ENCODE measurements at places on chromosomes 11 and 22.

DNA sequence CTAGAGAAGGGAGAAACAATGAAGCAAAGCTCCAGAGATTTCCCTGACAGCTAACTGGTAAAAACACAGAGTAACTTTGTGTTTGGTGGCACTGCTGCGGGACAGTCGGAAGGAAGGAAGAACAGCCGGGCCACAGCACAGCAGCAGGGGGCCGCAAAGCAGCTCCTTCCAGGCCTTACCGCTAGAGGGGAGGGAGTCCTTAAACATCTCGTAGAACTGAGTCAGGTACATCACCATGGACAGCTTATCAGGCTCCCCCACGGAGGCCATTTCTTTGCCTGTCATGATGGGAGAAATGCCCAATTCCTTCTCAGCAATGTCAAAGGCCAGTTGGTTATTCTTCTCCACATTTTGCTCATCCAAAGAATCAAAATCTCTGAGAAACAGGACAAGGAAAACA lies 114.6 kb upstream of the BID start:
- no peak for DNase-seq

- no peak for DNase-seq
These were observed 89.3 kb downstream of the GRIA4 start for GRCh38 chr11:105699203-105699602.

GRCh38 chr11:65787649-65788622 lies 1.1 kb downstream of the OVOL1 start:
- DNase-seq: peak; percentile 57

GRCh38 chr11:8760896-8761295 lies 78.3 kb downstream of the RPL27A start:
- DNase-seq: peak; percentile 50

DNA sequence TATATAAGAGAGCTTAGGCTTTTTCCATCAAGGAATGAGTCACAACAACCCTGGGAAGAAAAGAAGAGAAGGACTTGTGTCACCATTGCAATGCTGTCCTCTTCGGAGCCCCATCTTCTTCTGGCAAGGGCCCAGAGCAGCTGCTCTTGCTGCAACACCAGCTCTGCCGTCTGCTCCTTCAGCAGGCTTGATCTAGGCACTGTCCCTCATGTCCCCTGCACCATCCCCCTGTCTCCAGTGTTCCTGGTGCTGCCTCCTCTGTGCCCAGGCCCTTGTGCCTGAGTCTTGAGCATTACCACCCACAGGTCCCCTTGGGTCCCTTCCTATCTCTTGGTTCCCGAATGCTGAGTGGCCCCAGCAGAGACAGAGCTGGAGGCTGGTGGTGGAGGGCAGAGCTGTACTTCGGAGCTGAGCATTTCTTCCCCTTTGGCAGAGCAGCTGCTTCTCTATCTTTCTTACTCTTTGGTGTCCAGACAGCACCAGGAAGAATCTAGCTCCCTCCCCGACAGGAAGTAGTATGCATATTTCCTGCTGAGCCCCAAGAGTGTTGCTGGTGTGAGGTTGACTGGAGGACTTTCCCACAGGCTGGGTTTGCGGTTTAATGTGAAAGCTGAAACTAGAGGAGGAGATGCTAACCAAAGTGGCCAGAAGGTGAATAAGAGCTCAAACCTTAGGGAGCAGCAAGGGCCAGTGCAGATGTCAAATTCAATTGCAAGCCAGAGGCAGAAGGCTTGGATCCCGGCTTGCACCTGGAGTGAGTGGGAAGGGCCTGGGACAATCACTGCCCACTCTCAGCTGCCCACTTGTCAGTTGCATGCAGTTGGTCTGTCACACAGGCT lies 27.8 kb downstream of the WEE1 start:
- DNase-seq: peak; percentile 83

GRCh38 chr22:22882033-22882717 lies 5.4 kb upstream of the IGLL5 start:
- peak; percentile 81 for DNase-seq

DNA sequence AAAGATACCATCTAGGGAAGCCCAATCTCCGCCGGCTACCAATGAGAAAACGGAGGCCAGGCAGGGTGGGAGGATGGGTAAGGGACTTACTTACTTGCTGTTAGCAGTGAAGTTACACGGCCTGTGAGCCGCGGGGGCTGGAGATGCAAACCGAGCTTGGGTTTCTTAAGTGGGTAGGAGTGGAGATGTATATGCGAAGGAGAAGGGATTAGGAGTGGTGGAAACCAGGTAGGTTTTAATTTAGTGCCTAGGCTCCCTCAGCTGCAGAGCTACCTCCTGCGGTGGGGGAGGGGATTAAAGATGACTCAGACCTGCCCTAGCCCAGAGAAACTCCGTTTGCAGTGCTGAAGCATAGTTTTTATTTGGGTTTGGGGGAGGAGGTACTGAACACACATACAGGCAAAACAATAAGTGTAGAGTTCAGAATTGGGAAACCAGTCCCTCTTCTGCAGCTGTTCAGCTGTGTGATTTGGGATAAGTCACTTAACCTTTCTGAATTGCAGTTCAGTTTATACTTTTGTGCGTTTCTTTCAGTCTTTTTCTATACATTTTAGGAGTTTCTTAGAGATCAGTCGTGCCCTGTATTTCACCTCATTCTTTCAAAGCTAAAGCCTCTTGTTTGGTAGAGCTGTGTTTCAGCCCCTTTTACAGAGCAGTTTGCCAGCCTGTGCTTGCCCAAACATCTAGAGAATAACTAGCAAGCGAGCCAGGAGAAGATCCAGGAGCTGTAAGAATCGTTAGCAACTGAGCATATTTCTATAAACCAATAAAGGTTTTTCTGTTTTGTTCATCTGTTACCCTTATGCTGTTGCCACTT lies 596 bp upstream of the TNRC6B start:
- no peak for DNase-seq

- DNase-seq: peak; percentile 30
These were observed 72.0 kb upstream of the IGLL5 start for GRCh38 chr22:22815397-22816170.

DNA sequence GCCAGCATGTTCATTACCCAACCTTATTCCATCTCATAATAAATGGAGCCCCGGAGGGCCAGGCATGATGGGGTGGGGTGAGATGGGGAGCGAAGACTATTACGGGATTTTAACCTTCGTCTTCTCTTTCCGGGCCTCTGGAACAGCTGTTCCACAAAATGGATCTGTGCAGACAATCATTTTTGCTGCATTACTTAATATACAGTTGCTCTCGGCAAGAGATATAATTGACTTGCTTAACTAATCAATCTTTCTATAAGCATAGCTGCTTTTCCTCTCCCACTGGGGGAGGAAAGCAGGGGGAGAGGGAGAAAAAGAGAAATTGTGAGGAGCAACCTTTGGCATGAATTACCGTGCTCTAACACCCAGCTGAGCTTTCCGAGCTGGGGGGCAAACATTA lies 440.4 kb downstream of the BUD13 start:
- DNase-seq: no peak

DNA sequence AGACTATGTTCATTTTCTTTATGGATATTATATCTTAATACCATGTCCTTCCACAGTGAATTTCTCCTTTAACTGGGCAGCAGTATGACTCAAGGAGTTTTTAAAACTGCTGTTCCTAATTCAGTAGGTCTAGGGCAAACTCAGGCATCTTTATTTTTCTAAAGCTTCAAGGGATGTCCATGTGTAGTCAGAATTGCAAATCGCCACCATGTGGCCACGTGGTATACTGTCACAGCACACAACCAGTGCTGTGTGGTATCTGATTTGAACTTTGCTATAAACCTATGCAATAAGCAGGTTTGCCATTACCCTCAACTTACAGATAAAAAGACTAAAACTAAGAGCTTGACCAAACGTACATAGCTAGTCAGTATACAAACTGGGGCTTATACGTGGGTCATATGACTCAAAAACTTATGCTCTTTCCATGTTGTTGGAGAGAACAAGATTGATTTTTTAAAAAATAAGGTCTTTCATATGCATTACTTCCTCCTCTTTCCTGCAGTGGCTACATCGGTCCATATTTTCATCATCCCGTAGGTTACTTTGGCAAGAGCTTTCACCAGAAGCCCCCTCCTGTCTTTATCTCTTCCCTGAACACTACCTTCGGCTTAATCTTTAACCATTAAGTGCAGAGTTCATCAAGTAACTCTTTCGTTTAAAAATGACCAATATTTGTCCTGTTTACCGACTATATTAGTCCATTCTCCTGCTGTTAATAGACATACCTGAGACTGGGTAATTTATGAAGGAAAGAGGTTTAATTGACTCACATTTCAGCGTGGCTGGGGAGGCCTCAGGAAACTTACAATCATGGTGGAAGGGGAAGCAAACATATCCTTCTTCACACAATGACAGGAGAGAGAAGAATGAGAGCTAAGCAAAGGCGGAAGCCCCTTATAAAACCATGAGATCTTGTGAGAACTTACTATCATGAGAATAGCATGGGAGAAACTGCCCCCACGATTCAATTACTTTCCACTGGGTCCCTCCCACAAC lies 8.0 kb upstream of the HTATIP2 start:
- peak; percentile 62 for DNase-seq

- DNase-seq: no peak
These were observed 20.3 kb downstream of the PARVG start for GRCh38 chr22:44200855-44201550.

DNA sequence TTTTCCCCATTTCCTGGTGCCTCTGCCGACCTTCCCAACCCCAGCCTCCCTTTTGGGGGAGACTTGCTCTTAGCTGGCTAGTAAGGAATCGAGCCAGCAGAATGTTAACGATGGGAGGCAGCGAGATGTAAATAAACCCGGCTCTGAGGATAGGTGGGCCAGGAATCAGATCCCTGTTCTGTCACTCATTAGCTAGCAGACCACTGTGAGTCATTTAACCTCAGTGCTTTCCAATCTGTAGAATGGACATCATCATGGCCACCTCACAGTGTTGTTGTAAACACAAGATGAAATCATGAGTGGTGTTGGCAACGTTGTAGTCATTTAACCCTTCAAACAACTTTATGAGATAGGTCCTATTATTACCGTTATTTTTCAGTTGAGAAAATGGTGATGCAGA lies 208.6 kb downstream of the KIRREL3 start:
- no peak for DNase-seq

- DNase-seq: no peak
These were observed 2.9 kb downstream of the TST start for GRCh38 chr22:37016134-37016910.

Data from suppressor macrophage (primary cell).